ENCODE measurements at places on chromosomes 2 and 18. TPM values are rescaled to one million over a fixed set of nuclear protein-coding genes. Genes with fewer than 3 reads are reported as not detected.

Gene MAL
- not detected for total RNA-seq

Gene CXCR1
- total RNA-seq = not detected

Gene BBS5
- 6.0 TPM for total RNA-seq

Gene FOXI3
- not detected for total RNA-seq

Gene OSR1
- 9.0 TPM for total RNA-seq

Gene C2orf15
- 0.45 TPM for total RNA-seq

Gene AP1S3
- total RNA-seq = 23.7 TPM

Gene SIX3
- 0.41 TPM for total RNA-seq

Gene PAX3
- not detected for total RNA-seq
